ENCODE measurements at places on chromosomes 12 and 14.
A peak's percentile ranks its signal among the peaks of the same experiment; 100 is the strongest.

DNA sequence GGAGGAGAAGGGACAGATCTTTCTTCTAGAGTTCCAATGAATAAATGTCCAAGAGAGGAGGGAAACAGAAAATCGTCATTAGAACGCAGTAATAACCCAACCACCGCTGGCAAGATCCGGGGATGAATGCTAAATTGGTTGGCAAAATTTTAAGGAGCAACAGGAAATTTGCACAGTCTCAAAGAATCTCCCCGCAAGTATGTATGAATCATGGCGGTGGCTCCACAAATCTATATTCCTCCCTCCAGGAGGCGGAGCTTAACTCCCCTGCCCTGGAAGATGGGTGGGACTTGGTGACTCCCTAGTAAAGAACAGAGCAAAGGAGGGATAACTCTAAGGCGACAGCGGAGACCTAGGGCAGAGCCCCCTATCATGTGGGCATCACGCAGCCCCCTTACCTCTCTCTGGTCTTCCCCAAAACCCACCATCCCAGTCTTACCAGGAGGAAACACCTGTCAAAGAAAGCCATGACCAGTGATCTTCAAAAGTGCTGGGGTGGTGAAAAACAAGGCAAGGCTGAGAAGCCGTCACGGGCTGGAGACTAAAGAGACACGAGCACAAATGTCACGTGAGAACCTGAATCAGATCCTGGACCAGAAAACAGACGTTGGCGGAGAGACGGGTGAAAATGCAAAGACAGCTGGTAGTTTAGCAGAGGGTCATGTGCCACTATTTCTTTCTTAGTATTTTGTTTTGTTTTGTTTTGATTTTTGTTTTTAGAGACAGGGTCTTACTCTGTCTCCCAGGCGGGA, 125.8 kb downstream of the NCOR2 start:
- DNase-seq = no peak

- DNase-seq = no peak
Observed at GRCh38 chr12:104749545-104749944, 208.5 kb downstream of the SLC41A2 start.

DNA sequence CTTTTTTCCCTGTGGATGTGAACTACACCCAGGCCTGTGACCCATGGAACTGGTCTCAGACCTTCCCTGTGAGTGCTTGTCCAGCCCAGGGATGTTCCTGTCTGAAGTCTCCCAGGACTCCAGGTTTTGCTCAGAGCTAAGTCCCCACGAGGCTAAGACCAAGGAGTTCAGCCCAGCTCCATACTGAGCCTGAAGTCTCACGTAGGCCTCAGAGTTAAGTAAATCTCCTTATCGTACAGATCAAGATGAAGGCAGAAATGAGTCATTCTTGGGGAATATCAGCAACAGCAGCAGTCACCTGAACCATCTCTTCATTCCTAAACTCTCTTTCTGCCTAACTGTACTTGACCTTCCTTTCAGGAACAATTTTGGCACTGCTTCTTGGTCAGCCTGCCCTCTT, 139.8 kb downstream of the ANO6 start:
- no peak for DNase-seq

DNA sequence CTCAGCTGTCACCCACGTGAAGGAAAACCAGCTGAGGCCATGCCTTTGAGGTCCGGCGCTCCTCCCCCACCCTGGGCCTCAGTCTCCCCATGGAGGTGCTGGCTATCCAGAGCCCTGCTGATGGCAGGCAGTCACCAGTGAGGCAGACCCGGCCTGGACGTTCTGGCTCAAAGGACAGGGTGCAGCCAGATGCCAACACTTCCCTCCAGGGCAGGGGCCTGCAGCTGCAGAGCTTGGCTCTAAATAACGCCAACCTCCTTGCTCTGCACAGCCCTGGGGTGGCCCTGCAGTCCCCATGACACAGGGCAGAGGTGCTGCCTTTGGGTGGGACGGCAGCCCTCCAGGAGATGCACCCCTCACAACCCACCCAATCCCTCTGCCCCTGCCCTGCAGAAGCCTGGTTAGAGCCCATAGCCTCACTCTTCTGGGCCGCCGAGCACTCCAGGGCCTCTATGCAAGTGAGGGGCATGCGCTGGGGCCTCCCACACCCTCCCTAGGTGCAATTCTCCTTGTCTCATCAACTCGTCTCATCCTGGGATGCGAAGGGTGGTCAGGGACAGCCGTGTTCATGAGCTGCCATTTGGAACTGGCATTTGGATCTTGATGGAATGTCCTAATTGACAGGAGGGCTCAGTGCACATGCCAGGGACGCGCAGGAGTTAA, 30.4 kb downstream of the CCDC85C start:
- no peak for DNase-seq

GRCh38 chr12:90870971-90871725, 83.8 kb downstream of the CCER1 start:
- no peak for DNase-seq

GRCh38 chr12:49923035-49923644, 19.4 kb upstream of the FAIM2 start:
- no peak for DNase-seq

GRCh38 chr14:73173092-73173735, 36.9 kb downstream of the PSEN1 start:
- peak; percentile 42 for DNase-seq

GRCh38 chr12:91356405-91356804, 173.8 kb upstream of the DCN start:
- no peak for DNase-seq

All from suppressor macrophage treated with lipopolysaccharide for 4 hours (primary cell).